ENCODE measurements at places on chromosomes 1 and 21. TPM values are rescaled to one million over a fixed set of nuclear protein-coding genes. Genes with fewer than 3 reads are reported as not detected.

The FCRL1 gene
- 0.28 TPM for total RNA-seq

GRCh38 chr1:30666756-30667273 lies 56.6 kb downstream of the MATN1 start:
- no peak for DNase-seq

The NGF gene
- total RNA-seq = not detected

The OR2T2 gene
- not detected for total RNA-seq

GRCh38 chr1:40704817-40705733 lies 13.6 kb downstream of the NFYC start:
- no peak for DNase-seq

DNA sequence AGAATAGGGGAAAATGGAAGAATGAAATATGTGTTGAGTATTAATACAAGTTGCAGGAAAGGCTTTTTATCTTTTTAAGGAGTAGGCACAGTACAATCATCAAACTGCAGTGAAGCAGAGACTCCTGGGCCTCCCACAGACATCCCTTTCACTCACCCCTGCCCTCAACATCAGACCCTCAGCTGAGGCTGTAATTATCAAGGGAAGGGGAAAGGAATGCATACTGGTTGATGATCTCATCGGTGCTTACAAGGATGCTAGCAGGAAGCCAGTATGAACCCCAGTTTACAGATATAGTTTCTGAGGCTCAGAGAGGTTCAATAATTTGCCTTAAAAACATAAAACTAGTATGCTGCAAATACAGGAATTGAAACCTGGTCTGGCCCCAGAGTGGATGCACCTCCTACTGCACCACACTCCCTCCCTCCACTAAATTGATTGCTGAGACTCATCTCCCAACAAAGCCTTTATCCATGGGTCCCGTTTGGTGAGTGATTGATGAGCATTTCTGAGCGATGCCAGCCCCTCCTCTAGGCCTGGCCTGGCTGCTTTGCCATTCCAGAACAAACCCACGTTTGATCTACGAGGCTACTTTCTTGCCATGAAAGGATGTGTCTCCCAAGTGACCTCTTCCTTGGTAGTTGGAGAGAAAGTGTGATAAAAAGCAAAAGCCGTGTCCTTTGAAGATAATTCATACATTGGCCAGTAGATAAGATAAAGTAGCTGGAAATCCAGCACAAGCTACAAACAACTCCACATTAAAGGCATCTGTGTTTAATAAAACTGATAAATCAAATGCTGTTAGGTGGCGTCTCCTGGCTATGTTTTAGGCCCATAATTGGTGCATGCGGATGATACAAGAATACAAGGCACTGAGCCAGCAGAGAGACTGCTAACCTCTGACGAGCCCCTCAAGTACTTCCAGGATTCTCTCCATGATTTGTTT lies 233.9 kb upstream of the CAMK1G start:
- DNase-seq = no peak

DNA sequence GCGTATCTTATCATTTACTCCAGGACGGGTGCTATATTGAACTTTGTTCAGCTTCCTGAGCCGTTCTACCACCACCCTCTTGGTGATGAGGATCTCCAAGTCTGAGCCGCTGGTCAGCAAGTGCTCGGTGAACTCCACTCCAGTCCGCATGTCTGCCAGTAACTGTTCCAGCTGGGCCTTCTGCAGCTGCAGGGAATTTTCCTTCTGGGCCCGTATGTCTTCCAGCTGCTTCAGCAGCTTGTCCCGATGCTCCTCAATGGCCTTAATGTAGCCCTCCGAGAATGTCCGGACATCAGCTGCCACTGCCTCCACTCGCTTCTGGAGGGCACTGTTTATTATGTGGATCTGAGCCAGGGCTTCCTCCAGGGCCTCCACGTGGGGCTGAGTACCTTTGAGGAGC lies 3.4 kb downstream of the TRIM45 start:
- DNase-seq = no peak
